ENCODE measurements at places on chromosomes 11 and 22.

- no peak for DNase-seq
These were observed 19.1 kb downstream of the SMIM38 start for GRCh38 chr11:69174841-69175240.

DNA sequence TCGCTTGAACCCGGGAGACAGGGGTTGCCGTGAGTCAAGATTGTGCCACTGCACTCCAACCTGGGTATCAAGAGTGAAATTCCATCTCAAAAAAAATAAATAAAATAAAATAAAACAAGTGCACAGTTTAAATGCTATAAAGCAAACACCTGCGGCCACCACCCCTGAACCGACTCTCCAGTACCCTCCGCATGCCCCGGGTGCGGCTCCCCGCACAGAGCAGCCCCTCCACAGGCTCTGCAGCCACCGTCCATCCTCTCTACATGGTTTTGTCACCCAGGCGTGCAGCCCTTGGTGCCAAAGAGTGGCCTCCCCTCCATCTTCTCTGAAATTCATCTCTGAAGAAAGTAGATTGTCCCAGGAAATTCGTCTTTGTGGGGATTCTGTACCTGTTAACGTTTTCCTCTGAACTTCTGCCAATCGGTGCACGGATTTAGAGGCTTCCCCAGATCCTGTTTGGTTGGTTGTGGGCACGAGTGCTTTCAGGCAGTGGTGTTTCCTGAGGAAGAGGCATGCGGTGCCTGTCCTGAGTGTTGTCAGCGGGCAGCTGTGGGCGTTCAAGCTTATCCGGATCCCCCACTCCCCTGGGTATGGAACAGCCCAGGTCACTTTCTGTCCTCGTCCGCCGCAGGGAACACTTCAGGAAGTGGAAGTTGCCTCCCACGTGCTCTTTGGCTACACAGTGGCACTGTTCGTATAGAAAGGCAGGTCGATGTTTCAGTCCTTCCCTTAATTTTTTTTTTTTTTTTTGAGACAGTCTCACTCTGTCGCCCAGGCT, 4.1 kb downstream of the MIOX start:
- no peak for DNase-seq

DNA sequence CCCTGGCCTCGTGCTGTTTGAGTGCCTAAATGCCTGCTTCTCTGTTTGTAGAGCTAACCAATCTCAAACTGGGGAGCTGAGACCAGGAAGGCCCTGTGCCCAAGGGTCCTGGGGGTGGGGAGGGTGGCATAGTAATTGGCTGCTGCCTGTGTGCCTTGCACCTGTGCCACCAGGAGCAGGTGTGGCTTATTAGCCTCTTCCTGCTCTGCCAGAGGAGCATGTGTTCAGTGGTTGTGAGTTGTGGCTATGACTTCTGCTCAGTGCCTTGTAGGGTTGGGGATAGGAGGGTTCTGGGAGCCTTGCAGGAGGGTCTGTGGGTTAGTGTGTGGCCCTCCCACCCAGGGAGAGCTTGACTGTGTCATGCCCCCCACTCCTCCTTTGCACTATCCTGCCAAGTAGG, 109.2 kb downstream of the ZBTB16 start:
- DNase-seq, result no peak

DNA sequence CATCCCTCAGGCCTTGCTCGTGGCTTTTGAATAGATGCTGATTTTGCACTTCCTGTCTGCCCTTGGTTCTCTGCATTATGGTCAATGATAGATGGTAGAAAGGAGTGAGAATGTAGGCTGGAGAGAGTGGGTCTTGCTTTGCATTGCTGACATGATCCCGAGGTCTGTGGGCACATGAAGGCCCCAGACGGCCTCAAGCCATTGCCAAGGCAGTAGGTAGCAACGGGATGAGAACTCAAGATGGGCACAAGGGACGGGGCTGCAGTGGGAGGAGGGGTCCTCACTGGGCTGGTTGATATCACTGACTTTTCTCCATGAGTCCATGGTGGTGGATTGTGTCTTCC, 54.0 kb downstream of the GAB4 start:
- no peak for DNase-seq

DNA sequence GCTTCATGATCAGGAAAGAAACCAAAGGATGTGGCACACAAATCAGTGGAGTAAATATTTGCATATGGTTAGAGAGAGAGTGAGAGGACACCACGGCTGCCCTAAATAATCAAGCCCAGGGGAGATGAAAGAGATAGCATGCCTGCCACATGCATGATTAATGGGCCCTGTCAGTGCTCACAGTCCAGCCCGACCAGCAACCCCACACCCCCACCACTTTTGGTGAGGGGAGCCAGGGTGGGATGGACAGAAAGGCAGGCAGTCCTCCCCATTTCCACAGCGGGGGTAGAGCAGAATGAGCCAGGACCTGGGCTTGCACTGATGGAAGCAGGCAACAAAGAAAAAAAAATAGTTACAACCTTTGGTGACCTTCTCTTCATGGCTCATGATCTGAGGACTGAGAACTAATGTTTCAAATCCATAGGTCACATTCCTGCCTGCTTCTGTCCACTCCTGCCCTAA, 545.0 kb downstream of the ETS1 start:
- DNase-seq, result no peak
